Activated CD8-positive, alpha-beta T cell treated with anti-CD3 and anti-CD28 coated beads for 36 hours (primary cell): ENCODE measurements at places on chromosomes 2 and 18. TPM values are rescaled to one million over a fixed set of nuclear protein-coding genes. Genes with fewer than 3 reads are reported as not detected.

CDH2 gene
- 0.18 TPM for total RNA-seq

CLHC1 gene
- 5.6 TPM for total RNA-seq

KIAA2012 gene
- total RNA-seq, result not detected

ATL2 gene
- 54.5 TPM for total RNA-seq

FRZB gene
- not detected for total RNA-seq

DPYSL5 gene
- total RNA-seq, result not detected

OSBPL6 gene
- total RNA-seq, result 2.5 TPM

UGT1A4 gene
- not detected for total RNA-seq

ALLC gene
- not detected for total RNA-seq

CPLX4 gene
- total RNA-seq, result not detected

COBLL1 gene
- 0.36 TPM for total RNA-seq

COL5A2 gene
- total RNA-seq, result 3.3 TPM

NGEF gene
- 0.63 TPM for total RNA-seq

BIN1 gene
- total RNA-seq, result 95.2 TPM

UCN gene
- 2.7 TPM for total RNA-seq

ARHGEF33 gene
- total RNA-seq, result not detected

TLX2 gene
- 0.16 TPM for total RNA-seq

ASB3 gene
- total RNA-seq, result 25.3 TPM

PIK3C3 gene
- total RNA-seq, result 62.1 TPM

LYG1 gene
- 0.81 TPM for total RNA-seq

CD28 gene
- total RNA-seq, result 94.2 TPM

BUB1 gene
- total RNA-seq, result 102 TPM

G6PC2 gene
- not detected for total RNA-seq

PIEZO2 gene
- total RNA-seq, result not detected

ABCA12 gene
- not detected for total RNA-seq

LCT gene
- 0.29 TPM for total RNA-seq

PTPRN gene
- 1.1 TPM for total RNA-seq

LBH gene
- total RNA-seq, result 130 TPM

NAT8 gene
- total RNA-seq, result not detected

GYPC gene
- total RNA-seq, result 172 TPM

MEP1B gene
- total RNA-seq, result not detected

PELI1 gene
- total RNA-seq, result 39.2 TPM

KCTD1 gene
- total RNA-seq, result 3.4 TPM

GALNT14 gene
- total RNA-seq, result 1.1 TPM

DHRS9 gene
- total RNA-seq, result not detected

PAPOLG gene
- total RNA-seq, result 13.2 TPM

LOXL3 gene
- 0.60 TPM for total RNA-seq

PID1 gene
- not detected for total RNA-seq

MYOM1 gene
- total RNA-seq, result 1.3 TPM

ACP1 gene
- 146 TPM for total RNA-seq
